NB4 (cell line): ENCODE measurements at places on chromosomes 12 and 14.

DNA sequence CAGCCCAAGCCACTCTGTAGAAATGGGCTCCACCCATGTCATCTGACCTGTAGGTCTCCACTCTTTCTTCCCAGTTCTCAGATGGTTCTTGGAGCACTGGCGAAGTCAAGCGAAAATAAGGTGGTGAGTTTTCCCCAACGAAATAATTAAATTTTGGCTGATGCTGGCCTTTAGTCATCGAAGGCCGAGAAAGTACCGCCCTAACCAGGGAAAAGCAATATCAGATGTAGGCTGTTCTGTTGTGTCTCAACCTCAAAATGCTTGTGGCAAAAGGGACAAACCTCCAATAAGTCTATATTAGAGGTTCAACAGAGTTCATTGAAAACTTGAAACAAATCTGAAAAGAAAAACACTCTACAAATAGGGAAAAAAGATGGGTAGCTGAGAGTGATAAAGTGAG is 48.6 kb upstream of the BCAT1 start:
- DNase-seq: no peak

GRCh38 chr12:104455578-104456416 is 951 bp upstream of the CHST11 start:
- DNase-seq: no peak

DNA sequence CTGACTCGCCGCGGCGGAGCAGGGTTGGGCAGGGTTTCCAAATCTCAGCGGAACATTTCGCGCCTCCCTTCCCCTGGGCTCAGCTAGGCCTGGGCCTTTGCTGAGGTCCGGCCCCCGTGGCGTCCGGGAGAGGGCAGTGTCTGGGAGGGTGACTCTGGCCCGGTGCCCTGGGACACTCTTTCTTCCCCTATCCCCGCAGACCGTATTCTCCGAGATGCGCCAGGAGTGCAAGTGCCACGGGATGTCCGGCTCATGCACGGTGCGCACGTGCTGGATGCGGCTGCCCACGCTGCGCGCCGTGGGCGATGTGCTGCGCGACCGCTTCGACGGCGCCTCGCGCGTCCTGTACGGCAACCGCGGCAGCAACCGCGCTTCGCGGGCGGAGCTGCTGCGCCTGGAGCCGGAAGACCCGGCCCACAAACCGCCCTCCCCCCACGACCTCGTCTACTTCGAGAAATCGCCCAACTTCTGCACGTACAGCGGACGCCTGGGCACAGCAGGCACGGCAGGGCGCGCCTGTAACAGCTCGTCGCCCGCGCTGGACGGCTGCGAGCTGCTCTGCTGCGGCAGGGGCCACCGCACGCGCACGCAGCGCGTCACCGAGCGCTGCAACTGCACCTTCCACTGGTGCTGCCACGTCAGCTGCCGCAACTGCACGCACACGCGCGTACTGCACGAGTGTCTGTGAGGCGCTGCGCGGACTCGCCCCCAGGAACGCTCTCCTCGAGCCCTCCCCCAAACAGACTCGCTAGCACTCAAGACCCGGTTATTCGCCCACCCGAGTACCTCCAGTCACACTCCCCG is 3.0 kb downstream of the WNT1 start:
- DNase-seq: peak; percentile 61

GRCh38 chr12:20722142-20722541 is 27.0 kb downstream of the SLCO1C1 start:
- DNase-seq: no peak

DNA sequence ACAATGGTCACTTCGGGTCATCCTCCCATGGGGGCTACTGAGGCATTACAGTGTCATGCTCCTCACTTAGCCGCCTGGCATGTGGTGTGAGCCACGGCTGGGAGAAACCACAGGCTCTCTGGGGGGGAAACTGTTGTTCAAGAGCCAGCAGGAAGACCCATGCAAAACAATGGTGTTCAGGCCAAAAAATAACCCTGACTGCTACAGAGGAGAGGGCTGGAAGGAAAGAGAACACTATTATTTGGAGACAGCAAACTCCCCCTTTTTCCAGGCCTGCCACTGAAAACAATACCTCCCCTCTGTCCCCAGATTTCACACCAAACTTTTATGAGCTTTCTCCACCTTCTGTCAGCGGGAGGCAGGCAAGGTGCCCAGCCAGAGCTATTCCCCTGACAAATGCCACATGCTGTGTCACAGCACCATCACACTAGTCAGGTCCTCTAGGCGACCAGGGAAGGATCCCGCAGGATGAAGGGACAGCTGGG is 83.7 kb downstream of the CHGA start:
- DNase-seq: peak; percentile 67

- no peak for DNase-seq
Measured at GRCh38 chr12:56252649-56253048, 5.5 kb downstream of the ANKRD52 start.

DNA sequence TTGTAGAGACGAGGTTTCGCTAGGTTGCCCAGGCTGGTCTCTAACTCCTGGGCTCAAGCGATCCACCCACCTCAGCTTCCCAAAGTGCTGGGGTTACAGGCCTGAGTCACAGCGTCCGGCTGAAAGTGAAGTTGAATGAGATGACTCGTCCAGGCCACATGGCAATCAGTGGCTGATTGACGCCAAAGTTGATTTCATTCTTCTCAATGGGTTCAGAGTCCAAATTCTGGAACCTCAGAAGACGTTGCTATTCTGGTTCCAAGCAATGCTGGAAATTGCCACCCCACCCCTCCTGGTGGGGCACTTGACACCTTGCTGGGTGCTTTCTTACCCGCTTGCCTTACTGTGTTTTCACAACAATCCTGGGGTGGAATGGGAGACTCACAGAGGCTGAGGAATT is 14.9 kb downstream of the ABCB9 start:
- peak; percentile 53 for DNase-seq

GRCh38 chr12:57552306-57552651 is 2.4 kb downstream of the KIF5A start:
- DNase-seq: no peak

DNA sequence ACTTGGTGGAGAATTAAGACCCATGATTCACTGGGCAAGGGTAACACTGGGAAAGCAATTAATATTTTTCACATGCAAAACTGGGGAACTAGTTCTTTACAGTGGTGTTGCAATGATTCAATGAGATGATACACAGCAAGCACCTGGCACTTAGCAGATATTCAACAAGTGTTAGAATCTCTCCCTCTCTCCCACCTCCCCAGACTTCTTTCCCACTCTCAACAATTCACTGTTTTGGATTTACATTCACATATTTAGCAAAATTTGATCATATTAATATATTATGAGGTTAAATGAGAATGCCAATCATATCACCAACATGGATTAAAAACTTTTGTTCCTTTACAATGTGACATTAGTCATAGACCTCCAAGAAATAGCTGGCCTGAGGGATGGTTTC is 223.1 kb upstream of the GRIP1 start:
- no peak for DNase-seq

- no peak for DNase-seq
Measured at GRCh38 chr12:120361506-120362208, 7.3 kb downstream of the MSI1 start.

- peak; percentile 50 for DNase-seq
Measured at GRCh38 chr12:56836800-56837663, 73.9 kb downstream of the HSD17B6 start.

- no peak for DNase-seq
Measured at GRCh38 chr14:79093531-79093930, 923.4 kb downstream of the NRXN3 start.

GRCh38 chr14:68230950-68231717 is 411.6 kb downstream of the RAD51B start:
- no peak for DNase-seq

DNA sequence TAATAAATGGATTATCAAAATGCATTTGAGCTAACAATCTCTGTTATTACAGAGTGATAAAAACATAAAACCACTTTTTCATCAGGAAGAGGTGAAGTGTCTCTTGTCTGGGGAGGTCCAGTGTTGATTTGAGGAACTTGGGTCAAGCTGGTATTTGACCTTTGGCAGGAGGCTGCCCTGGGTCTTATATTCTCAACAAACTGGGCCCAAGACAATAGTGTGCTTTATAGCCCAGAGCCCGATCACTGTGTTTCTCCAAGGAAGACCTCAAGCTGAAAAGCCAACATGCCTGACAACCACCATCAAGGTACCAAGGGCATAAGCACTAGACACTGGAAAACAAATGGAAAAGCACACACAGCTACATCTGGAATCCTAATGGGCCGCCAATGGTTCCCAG is 137.0 kb downstream of the SLC25A21 start:
- DNase-seq: no peak

DNA sequence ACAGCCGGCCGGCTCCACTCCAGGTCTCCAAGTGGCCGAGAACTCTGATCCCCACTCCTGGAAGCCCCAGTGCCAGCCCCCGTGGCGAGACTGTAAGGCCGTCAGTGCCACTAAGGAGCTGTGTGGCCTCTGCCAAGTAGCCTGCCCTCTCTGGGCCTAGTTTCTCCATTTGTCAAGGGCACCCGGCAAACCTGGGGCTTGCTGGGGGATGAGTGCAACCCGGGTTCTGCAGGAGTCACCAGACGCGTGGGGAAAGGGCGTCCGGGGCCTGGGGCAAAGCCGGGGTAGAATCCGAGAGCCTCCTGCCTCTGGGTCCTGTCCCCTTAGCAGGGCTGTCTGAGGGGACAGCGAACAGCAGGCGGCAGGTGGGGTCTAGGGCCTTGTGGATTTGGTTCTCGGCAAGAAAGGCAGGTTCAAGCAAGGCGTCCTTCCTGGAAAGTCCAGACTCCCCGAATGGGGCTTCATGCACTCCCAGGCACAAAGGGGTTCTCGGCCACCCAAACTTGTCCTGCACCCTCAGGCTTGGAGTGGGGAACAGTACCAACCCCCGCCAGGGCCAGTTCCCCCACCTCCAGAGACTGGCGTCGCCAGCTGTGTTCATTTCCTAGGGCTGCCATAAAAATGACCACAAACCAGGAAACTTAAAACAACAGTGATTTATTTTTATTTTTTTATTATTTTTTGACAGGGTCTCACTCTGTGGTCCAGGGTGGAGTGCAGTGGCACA is 56.0 kb downstream of the NCOR2 start:
- DNase-seq: no peak

GRCh38 chr12:112842441-112842840 is 50.9 kb downstream of the RPH3A start:
- DNase-seq: no peak

DNA sequence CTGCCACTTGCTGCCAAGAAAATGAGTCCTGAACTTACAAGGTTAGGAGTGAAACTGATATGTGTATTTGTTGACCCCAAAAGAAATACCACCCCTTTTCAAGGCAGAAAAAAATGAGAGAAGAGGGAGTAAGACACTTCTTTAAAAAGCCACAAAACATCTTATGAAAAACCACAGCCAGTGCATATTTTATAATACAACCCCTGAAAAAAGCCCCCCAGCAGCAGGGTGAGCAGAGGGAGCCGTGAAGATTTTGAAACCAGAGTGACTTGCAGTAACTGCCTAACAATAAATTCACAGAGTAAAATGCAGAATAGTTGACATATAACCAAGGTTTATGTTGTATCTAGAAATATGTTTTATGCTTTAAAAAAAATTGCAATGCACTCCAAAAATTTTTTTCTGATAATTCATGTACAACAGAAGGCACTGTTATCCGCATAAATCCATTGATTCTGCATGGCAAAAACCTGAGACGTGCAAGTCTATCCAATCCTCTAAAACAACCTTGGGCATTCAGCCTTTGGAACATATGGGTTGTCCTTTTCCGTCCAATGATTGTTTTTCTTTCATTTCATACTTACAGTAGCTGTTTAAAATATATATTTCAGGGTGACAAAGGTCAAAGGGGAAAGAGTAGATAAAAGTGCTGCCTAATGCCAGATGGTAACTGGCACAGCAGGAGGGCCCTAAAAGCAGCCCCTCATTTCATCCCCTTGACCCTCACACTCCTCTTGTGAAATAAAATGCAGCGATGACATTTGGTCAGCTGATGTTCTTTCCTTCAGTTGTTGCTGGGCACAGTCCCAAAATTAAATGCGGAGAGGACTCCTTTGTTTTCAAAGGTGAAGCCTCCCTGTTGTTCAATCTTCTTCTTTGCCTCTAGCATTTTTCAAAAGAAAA is 65.3 kb downstream of the IPO8 start:
- peak; percentile 67 for DNase-seq
